Mesothelial cell of epicardium (in vitro differentiated cells): ENCODE measurements at places on chromosomes 1 and 21. TPM values are rescaled to one million over a fixed set of nuclear protein-coding genes. Genes with fewer than 3 reads are reported as not detected.
A peak's percentile ranks its signal among the peaks of the same experiment; 100 is the strongest.

NMNAT2 gene
- 0.45 to 1.2 TPM (median 0.69 TPM) in 3 replicates for total RNA-seq

DMBX1 gene
- not detected in 3 replicates for total RNA-seq

KHDRBS1 gene
- total RNA-seq = 244 to 246 TPM (median 245 TPM) in 3 replicates

VSIG8 gene
- not detected in 3 replicates for total RNA-seq

IL12RB2 gene
- 0.34 to 0.43 TPM in 2 of 3 replicates, not detected in the other for total RNA-seq

ESRRG gene
- 11.0 to 12.7 TPM (median 11.9 TPM) in 3 replicates for total RNA-seq

GRCh38 chr1:37033355-37034101, 787 bp downstream of the GRIK3 start:
- peaks cover 94% of the 10 kb centered on the region for H3K27me3 ChIP-seq
- peaks cover 11% of the 10 kb centered on the region for H3K4me1 ChIP-seq
- H3K4me3 ChIP-seq = no peak overlapping the region
- H3K36me3 ChIP-seq = no peaks in the 10 kb centered on the region
- DNase-seq = no peak
- H3K27ac ChIP-seq = no peak overlapping the region

- peaks cover 8% of the 10 kb centered on the region for H3K36me3 ChIP-seq
- no peaks in the 10 kb centered on the region for H3K27me3 ChIP-seq
- DNase-seq = no peak
- peaks cover 9% of the 10 kb centered on the region for H3K4me1 ChIP-seq
- no peak overlapping the region for H3K4me3 ChIP-seq
- H3K27ac ChIP-seq = no peak overlapping the region
These were observed 232.0 kb downstream of the FGGY start for GRCh38 chr1:59528900-59529299.

DNA sequence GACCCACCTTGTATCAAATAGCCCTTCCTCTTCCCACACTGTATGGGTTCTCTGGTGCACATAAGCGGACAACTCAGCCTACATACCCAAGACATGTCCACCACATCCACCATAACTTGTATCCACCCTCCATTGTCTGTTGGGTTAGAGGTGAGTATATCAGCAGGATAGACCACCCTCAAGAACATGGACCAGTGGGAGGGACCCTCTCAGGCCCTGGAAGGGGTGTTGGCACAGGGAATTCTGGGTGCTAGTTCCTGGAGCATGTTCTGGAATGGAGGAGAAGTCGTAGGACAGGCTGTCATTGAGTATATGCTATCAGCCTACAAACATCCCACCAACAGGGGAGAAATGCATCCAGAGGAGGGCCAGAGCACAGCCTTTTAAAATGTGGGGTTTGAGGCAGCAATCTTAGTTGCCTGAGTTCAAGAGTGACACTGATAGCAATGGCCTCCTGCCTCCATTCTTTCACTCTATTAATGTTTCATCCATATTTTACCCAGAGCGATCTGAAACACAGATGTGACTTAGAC, 7.5 kb downstream of the CD55 start:
- no peaks in the 10 kb centered on the region for H3K27me3 ChIP-seq
- peaks cover 37% of the 10 kb centered on the region for H3K36me3 ChIP-seq
- DNase-seq = no peak
- no peak overlapping the region for H3K4me3 ChIP-seq
- H3K27ac ChIP-seq = no peak overlapping the region
- no peaks in the 10 kb centered on the region for H3K4me1 ChIP-seq

DNA sequence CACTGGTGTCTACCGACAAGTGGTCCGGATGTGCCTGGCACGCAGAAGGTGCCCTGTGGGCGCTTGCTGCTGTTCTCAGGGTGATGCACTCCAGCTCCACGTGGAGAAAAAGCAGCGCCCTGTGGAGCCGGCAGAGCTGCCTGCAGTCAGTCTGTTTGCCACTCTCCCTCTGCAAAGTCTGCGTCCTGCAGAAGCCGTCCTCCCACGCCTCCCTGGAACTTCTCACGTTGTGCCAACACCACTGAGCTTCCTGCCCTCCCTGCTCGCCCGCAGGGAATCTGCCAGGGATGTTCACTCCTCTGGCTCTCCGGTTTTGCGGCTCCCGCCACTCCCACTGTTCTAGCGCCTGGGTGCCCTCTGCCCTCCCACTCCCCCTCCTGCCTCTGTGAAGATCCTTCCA, 19.8 kb upstream of the UBXN10 start:
- H3K4me1 ChIP-seq = peaks cover 10% of the 10 kb centered on the region
- no peak overlapping the region for H3K27ac ChIP-seq
- H3K36me3 ChIP-seq = no peaks in the 10 kb centered on the region
- no peak for DNase-seq

DNA sequence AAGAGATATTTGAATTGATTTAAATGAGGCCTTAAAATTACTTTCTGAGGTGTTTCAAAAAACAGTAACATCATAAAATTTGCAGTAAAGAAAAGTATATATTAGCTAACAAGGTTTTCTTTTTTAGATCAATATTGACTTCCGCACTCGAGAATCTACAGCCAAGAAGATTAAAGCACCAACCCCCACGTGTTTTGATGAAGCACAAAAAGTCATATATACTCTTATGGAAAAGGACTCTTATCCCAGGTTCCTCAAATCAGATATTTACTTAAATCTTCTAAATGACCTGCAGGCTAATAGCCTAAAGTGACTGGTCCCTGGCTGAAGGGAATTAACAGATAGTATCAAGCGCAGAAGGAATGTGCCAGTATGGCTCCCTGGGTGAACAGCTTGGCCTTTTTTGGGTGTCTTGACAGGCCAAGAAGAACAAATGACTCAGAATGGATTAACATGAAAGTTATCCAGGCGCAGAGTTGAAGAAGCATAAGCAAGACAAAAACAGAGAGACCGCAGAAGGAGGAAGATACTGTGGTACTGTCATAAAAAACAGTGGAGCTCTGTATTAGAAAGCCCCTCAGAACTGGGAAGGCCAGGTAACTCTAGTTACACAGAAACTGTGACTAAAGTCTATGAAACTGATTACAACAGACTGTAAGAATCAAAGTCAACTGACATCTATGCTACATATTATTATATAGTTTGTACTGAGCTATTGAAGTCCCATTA, 3.6 kb downstream of the RGS1 start:
- DNase-seq = no peak
- H3K36me3 ChIP-seq = no peaks in the 10 kb centered on the region
- H3K27ac ChIP-seq = peak overlapping the region; percentile 85
- H3K4me3 ChIP-seq = no peak overlapping the region

GRCh38 chr1:183956559-183957188, 80.9 kb downstream of the COLGALT2 start:
- DNase-seq = no peak
- H3K36me3 ChIP-seq = no peaks in the 10 kb centered on the region
- H3K4me1 ChIP-seq = no peaks in the 10 kb centered on the region
- H3K27me3 ChIP-seq = no peaks in the 10 kb centered on the region

DNA sequence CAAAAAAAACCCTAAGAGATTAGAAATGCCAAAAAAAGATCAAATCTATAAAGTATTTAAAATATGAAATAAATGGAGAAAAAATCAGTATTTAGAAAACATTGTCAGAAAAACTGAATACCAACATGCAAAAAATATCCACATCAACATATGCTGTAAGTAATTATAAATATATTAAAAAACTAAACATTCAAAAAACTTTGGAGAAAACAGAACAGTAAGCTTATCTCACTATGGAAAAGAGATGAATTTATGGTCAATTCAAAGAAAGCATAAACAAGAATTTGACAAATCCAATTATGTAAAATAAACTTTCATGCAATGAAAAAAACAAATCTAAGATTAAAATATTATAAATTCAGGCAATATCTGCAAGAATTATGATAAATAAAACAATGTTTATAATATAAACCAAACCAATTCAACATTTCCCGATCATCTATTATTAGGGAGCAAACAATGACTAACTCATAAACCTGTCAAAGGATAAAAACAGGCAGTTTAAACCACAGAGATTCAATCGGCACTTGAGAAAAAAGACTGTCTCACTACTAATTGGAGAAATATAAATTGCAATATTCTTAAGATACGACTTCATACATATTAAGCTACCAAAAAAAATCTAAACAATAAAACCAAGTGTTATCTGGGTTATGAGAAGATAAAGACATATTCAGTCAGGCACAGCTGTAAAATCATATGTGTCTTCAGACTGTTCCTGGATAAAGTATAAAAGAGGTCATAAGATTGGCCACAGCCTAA, 21.8 kb downstream of the EYA3 start:
- no peak overlapping the region for H3K4me3 ChIP-seq
- no peaks in the 10 kb centered on the region for H3K36me3 ChIP-seq
- H3K27me3 ChIP-seq = no peaks in the 10 kb centered on the region

GRCh38 chr1:184385865-184386311, 941 bp upstream of the C1orf21 start:
- peaks cover 18% of the 10 kb centered on the region for H3K27me3 ChIP-seq
- no peak for DNase-seq
- H3K4me3 ChIP-seq = peak overlapping the region; percentile 76
- H3K27ac ChIP-seq = peak overlapping the region; percentile 71

GRCh38 chr1:237879195-237879594, 11.5 kb downstream of the ZP4 start:
- H3K27me3 ChIP-seq = no peaks in the 10 kb centered on the region
- DNase-seq = no peak
- H3K36me3 ChIP-seq = no peaks in the 10 kb centered on the region

GRCh38 chr1:33123266-33123665, 42.3 kb downstream of the AZIN2 start:
- peaks cover 3% of the 10 kb centered on the region for H3K27me3 ChIP-seq
- no peak overlapping the region for H3K4me3 ChIP-seq
- H3K27ac ChIP-seq = no peak overlapping the region
- DNase-seq = no peak

DNA sequence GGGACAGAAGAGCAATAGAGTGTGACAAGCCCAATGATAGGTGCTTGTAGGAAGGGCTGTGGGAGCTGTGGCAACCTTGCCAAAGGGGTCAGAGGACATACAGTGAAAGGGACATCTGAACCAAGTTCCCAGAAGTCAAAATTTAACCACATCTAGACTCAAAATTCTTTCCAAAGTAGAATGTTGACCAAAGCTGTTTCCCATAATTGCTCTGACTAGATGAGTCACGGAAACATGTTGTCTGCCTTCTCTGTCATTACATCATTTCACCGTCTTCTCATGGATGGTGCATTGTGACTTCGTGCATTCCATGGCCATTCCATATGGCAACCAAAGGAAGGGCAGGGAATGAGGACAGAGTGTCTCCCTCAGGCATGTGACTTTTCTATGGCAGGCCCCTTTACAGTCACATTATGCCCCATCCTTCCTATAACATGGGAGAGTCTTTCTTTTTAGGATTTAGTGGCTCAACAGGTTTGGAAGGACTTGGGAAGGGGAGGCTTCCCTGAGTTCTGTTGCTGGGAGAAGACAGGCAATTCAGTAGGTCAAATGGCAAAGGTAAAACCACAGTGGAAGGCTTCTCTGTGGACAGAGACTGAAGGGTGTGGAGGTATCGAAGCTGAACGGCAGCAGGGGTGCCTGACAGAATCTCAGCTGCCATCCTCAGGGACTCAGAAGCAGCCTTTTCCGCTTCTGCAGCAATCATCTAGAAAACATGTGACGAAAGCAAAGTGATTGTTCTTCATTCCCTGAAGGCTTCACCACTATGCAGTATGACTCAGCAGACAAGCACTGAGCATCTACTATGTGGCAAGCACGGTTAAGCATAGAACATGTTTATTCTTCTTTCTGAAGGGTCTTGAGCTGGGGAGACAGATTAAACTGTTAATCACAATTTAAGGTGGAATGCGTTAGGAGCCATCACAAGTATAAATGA, 24.7 kb downstream of the NPHS2 start:
- DNase-seq = no peak
- H3K4me1 ChIP-seq = peaks cover 16% of the 10 kb centered on the region

GRCh38 chr1:180211156-180211859, 18.8 kb upstream of the LHX4 start:
- DNase-seq = no peak
- no peaks in the 10 kb centered on the region for H3K4me1 ChIP-seq
- H3K27ac ChIP-seq = no peak overlapping the region
- no peaks in the 10 kb centered on the region for H3K36me3 ChIP-seq
- H3K4me3 ChIP-seq = no peak overlapping the region
